ENCODE measurements at places on chromosomes 3 and 15.

GRCh38 chr15:68228143-68228970, 1.2 kb downstream of the CLN6 start:
- DNase-seq, result no peak

- DNase-seq, result no peak
Observed at GRCh38 chr3:73498764-73499622, 125.7 kb downstream of the PDZRN3 start.

- DNase-seq, result no peak
Observed at GRCh38 chr3:96970211-96970610, 155.8 kb downstream of the EPHA6 start.

DNA sequence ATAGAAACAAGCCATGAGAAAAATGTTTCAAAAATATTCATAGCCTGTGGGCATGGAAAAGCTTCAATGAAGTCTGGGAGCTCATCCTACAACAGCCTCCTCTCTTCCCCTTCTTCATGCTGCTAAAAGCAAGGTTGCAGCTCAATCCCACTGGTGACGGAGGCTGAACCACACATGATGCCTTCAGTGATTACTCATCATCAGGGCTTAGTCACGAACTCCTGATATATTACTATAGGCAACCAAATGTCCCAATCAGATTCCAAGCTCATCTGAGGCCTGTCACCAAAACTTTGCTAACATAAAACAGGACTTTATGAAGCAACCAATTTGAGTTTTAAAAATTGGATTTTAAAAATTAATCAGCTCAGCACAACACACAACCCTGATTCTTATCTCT, 24.0 kb upstream of the SLC24A5 start:
- DNase-seq, result no peak

DNA sequence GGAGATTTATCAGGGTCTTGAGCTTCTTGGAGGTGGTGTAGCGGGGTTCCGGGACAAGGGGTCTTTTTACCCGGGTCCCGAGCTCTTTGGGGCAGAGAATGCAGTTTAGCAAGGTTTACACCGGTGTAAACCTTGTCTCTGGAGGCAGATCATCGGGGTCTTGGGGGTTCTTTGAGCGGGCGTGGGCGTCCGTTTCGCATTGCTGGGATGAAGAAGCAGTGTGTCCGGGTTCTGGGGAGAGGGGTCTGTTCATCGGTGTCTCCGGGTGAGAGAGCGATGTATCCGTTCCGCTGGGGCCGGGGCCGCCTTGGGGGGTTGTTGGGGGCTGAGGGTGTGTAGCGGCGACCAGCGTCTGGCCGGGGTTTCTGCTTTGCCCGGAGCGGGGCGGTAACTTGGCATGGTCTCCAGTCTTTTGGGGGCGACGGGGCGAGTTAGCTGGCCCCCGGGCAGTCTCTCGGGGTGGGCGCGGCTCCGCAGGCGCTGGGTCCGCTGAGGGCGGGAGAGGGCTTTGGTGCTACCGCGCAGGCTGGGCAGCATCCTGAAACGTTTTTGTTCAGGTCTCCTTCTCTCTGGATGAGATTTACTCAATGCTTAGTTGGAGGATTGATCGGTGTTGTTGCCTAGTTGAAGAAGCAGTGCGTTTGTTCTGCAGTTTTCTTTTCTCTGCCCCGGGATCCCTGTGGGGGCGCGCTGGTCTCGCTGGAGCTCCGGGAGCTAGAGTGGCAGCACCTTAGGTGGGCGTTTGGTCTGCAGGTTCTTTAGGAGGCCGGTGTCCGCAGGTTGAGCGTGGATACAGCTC, 843 bp downstream of the GLCE start:
- peak; percentile 2 for DNase-seq

DNA sequence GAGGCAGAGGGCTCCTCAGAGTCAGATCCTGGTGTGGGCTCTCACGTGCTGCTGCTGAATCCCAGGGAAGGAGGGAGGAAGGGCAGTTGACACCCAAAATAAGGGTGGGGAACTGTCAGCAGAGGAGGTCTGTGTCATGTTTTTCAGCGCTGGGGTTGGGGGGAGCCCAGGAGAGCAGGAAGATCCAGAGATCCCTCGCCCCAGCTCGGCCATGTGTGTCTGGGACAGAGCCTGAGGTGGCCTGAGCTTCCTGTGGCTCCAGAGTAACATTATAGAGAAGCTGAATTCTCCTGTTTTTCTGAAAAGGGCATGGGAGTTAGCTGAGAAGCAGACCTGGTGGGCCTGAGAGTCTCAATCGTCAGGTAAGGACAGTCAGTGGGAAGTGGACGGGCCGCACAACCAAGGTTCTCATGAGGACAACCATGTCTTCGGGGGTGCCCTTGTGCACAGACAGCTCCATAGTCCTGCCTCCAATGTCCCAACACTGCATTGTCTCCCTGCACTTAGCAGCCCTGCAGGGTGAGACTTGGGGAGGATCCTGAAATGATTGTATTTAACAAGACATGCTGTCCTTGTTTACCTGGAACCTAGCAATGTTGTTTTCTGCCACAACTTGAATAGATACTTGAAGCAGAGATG, 18.4 kb downstream of the UMPS start:
- no peak for DNase-seq

DNA sequence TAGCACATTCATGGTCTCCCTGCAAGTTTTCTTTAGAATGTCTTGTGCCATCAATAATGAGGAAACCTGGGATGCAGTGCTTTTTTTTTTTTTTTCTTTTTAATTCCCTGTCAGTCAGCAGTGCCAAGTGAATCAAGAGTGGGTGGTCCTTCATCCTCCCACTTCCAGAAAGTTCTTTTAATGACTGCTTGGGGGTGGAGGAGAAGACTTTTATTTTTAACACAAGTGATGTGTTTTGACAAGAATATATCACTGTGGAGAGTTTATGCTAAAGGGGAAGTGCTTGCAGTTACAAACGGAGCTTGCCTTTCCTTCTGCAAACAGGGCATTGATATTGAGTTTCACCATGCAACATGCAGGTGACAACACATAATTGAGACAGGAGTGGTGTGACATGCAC, 69.7 kb downstream of the CACNA2D3 start:
- DNase-seq, result no peak

DNA sequence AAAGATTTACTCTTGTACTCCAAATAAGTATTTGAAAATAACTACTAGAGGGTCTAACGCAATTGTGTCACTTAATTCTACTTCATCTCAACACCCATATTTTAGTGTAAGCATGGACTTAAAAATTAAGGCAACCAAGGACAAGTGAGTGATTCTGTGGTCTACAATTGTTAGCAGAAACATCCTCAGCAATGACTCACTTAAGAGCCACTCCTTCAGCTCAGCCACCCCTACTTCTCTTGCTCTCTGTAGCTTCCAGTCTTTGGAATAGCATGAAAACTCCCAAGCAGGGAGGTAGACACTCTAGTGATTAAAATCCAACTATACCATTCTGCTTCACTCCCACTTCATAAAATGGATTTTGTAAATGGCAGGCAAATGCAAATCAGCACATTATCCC, 116.0 kb upstream of the LRRN1 start:
- DNase-seq, result no peak

DNA sequence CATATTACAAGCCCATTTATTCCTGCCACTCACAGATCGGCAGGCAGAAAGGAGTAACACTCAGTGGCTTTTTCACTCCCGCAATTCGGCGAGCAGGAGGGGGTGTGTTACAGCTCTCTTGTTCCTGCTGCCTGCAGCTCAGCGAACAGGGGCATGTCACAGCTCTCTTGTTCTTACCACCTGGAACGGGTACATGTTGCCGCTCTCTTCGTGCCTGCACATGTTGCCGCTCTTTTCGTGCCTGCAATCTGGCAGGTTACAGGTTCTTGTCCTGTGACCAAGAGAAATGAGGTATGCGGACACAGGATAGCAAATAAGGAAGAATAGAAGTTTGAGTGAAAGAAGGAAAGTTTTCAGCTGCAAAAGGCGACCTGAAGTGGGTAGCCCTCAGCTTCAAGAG, 761.4 kb downstream of the NAALADL2 start:
- no peak for DNase-seq

DNA sequence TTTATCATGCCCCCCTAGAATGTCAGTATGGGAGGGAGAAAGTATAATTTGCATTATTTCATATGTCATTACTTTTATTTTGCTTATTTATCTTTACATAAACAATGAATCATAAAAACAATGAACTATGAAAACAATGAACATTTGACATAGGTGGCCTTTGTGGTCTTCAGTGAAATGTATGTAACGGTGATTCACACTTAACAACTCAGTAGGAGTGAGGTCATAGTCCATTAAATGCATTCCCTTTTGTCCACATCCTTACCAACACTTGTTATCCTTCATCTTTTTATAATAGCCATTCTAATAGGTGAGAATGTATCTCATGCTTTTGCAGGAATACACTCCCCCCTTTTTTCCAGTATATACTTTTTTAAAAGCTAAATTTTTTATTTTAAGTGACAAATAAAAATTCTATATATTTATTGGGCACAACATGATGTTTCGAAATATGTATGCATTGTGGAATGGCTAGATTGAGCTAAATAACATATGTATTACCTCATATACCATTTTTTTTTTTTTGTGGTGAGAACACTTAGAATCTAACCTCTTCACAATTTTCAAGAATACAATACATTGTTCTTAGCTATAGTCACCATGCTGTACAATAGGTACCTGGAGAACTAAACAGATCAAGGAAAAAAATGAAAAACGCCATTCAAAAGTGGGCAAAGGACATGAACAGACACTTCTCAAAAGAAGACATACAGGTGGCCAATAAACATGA, 189.5 kb downstream of the WDR72 start:
- DNase-seq, result no peak

GRCh38 chr3:150603153-150603979, at the start of gene SELENOT:
SELENOT (plus strand) TSS chr3:150603321; CDS start chr3:150603363, 42 bp downstream.
- DNase-seq, result peak; percentile 91

GRCh38 chr15:54046093-54046492, 67.9 kb downstream of the UNC13C start:
- no peak for DNase-seq

DNA sequence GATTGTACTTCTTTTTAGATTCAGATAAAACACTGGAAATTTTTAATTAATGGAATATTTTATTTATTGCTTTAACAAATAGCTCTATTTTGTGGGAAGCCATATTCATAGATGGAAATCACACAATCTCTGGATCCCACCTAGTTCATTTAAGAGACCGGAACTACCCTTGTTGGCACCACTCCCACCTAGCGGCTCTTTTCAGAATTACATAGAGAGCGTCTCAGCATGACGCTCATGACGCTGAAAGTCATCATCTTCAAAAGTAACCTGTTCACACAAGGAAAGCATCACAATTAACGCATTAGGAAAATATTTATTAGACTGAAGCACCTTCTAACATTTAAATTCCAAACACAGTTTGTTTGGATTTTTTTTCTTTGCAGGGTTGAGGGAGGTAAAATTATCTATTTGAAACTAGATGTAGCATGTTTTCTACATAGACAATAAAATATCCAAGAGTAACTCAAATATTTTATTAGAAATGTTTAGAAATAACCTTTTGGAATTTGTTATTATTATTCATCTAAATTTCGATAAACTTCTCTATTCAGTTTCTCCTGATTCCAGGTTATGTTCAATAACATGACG, 214.9 kb upstream of the ARRDC4 start:
- no peak for DNase-seq

DNA sequence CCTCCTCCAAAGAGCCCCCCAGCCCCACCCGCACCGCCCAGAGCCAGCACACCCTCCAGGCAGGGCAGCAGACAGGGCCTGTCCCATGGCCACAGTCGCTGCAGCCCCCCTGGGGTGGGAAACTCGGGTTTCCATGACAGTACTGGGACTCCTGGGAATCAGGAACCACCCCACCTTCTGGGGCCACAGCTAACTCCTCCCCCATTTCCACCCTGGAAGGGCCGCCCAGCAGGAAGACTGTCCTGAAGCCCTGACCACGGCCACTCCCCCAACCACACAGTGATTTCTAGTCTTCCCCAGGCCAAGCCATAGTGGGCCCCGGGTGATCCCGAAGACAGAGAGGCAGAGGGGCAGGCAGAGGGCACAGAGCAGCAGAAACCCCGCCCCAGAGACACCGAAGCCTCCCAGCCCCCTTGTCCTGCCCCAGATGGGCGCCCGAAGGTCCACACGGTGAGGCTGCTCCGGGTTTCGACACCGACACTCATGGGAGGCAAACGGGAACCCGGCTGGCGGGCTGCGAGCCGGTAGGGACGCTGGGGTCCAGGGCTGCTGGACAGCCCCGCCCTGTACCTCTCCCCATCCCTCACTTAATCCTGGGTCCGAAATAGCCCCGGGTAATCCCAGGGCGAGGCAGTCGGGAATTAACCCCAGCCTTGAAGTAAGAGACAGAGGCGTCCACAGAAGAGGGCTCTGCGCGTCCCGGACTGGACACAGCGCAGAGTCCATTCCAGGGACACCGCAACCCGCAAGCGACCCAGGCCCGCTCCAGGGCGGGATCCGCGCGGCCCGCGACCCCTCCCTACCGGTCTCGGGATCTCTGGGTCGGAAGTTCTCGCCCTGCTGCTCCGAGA, 138.4 kb downstream of the NUP210 start:
- no peak for DNase-seq

- no peak for DNase-seq
Observed at GRCh38 chr3:175457301-175457700, 598.2 kb downstream of the NAALADL2 start.

DNA sequence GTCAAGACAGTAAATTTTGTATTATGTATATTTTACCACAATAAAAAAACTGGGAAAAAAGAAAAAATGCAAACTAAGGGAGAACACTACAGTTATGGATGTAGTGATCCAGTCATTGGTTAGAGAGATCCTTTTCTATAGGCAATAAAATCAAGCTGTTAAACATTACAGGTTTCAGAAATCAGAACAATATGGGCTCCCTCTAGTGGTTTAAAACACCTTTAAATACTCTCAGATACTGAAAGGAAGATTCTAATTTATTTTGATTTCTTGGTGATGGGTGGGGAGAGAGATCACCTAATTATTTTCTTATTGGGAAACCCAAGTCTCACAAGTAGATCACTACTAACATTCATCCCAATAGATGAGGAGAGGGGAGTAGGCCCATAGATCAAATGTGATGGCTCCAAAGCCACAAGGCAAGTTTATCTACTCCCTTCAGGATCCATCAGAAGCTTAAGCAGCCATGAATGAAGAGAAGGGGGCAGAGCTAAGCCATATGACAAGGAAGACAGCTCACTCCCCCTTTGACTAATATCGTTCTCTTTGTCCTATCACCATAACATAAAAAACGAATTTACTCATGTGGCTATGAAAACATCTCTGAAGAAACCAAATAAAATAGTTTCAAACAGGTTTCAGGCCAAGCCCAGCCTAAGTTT, 118.6 kb downstream of the ANO10 start:
- no peak for DNase-seq

DNA sequence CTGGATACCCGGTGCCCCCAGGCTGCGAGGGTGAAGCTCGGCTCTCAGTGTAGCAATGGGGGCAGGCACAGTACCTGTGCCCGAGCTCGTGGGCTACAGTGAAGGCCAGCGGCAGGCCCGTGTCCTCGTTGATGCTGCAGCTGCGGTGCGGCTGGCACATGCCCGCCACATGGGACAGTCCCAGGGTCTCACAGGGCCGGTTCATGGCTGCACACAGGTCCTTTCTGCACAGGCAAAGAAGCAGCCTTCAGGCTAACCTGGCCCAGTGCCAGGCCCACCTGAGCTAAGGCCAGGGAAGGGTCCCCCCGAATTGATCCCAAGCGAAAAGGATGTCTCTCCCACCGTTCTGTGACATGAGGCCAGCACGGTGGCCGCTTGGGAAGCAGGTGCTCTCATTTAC, 21.6 kb downstream of the ADAMTS7 start:
- DNase-seq, result no peak
